Gastroesophageal sphincter (tissue), 4 donors: ENCODE measurements at places on chromosomes 13 and 19.

DNA sequence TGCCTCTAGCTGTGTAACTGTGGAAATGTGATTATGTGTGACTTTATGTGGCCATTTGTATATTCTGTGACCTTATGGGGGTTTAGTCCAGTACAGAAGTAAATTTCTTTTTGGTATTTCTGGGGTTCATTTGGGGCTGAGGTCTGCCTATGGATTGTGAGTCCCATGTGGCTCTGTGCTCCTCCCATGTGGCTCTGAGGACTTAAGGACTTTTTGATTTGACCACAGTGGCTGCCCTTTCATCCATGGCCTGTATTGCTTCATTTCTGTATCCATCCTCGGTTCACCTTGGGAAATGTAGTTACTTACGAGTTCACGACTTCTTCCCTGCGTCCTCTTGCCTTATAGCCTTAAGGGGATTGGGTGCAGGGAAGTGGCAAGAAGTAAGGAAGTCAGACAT is 1.0 kb downstream of the ZNF420 start:
- H3K4me3 ChIP-seq = peak overlapping the region; percentile 88
- H3K36me3 ChIP-seq = no peaks in the 10 kb centered on the region
- peaks cover 31% of the 10 kb centered on the region for H3K4me1 ChIP-seq
- no peaks in the 10 kb centered on the region for H3K27me3 ChIP-seq
- peak overlapping the region; percentile 94 for H3K27ac ChIP-seq
- no peak for ATAC-seq

DNA sequence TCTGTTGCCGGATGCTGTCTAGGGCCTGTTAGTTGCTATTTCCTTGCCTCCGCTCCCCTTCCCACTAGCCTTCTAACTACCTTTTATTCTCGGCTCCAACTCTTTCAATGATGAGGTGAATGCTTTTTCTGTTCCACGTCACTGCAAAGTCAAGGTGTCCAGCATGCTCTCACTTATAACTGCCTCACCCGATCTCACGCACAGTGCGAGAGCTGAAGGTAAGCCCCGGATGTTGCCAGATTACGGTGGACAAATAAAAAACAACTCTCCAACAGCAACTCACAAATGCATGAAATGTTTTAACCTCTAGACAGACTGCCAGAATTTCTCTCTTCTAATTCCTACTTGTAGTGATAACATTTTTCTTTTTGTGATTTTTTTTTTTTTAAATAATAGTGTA is 169.9 kb downstream of the STK24 start:
- no peak overlapping the region for H3K4me3 ChIP-seq
- no peaks in the 10 kb centered on the region for H3K27me3 ChIP-seq
- no peaks in the 10 kb centered on the region for H3K4me1 ChIP-seq
- no peak overlapping the region for H3K27ac ChIP-seq
- no peak for ATAC-seq

- H3K27ac ChIP-seq = no peak overlapping the region
- H3K4me1 ChIP-seq = no peaks in the 10 kb centered on the region
- ATAC-seq = no peak
- no peaks in the 10 kb centered on the region for H3K27me3 ChIP-seq
- H3K4me3 ChIP-seq = no peak overlapping the region
Observed at GRCh38 chr13:84553227-84553626, 671.0 kb upstream of the SLITRK1 start.

- H3K27me3 ChIP-seq = no peaks in the 10 kb centered on the region
- H3K4me3 ChIP-seq = no peak overlapping the region
- no peak overlapping the region for H3K27ac ChIP-seq
- no peak for ATAC-seq
Observed at GRCh38 chr19:41420101-41420880, 6.9 kb downstream of the B3GNT8 start.

DNA sequence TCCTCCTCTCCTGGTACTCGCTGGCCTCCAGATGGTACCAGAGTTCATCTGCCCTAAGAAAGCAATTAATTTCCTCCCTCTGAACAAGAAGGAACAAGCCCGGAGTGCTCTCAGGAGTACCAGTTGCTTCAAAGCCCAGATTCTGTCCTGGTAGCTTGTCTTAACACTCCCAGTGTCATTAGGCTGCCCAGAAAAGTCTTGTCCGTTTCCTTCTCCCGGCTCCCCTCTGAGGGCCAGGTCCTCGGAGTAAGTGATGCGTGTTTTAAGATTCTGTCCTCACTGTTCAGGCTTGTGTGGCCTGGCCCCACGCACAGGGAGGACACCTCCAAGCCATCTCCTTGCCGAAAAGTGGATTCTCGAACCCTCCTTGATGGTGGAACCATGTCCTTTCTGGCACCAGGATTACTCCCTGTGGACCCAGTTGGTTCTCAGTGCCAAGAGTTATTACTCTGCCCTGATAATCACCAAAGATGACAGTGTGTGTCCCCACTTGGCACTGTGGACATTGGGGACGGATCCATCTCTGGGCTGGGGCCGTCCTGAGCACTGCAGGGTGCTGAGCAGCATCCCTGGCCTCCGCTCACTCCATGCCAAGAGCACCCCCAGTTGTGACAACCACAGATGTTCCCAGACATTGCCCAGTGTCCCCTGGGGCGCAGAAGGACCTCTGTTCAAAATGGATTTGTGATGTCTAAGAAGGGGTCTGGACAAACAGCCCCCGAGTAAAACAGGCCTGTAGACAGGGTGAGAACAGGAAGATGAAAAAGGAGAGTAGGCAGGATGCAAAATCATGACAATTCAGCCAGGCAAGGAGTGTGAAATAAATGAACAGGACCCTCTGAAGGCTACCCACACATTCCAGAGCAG is 52.4 kb downstream of the RFX2 start:
- no peak for ATAC-seq
- no peaks in the 10 kb centered on the region for H3K36me3 ChIP-seq
- no peak overlapping the region for H3K4me3 ChIP-seq
- H3K27me3 ChIP-seq = no peaks in the 10 kb centered on the region
- H3K4me1 ChIP-seq = peaks cover 88% of the 10 kb centered on the region

DNA sequence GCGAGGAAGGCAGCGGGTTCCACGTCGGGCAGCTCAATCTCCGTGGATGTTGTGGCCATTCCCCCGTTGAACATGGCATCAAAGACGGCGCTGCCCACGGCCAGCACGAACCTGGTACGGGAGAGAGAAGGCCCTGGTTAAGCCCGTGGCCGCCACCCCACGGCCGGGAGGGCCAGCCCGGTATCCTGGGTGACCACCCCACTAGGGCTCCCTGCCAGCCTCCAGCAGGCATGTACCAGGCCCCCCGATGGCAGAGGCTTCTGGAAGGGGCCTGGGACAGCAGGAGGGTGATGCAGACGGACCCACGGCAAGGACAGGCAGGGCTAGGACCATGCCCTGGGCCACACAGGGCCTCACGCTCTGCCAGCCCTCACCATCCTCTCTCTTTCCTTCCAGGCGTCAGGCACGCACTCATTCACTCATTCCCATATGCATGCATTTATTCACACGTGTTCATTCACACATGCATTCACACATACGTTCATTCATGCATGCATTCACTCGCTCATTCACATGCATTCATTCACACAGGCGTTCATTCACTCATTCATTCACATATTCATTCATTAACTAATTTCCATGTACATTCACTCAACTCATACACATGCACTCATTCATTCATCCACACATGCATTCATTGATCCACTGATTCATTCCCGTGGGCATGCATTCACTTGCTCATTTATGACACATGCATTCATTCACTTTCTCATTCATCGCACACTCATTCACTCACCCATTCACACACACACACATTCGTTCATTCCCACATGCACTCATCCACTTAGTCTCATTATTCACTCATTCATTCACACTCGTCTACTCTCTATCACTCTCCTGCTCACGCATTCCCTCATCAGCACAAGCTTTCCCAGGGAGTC is 17.9 kb downstream of the BTBD2 start:
- ATAC-seq = no peak
- H3K36me3 ChIP-seq = peaks cover 92% of the 10 kb centered on the region
- no peak overlapping the region for H3K4me3 ChIP-seq
- H3K4me1 ChIP-seq = no peaks in the 10 kb centered on the region
